ENCODE measurements at places on chromosomes 13 and 19.

GRCh38 chr13:69389899-69390298 is 717.7 kb upstream of the ATXN8OS start:
- DNase-seq: no peak

DNA sequence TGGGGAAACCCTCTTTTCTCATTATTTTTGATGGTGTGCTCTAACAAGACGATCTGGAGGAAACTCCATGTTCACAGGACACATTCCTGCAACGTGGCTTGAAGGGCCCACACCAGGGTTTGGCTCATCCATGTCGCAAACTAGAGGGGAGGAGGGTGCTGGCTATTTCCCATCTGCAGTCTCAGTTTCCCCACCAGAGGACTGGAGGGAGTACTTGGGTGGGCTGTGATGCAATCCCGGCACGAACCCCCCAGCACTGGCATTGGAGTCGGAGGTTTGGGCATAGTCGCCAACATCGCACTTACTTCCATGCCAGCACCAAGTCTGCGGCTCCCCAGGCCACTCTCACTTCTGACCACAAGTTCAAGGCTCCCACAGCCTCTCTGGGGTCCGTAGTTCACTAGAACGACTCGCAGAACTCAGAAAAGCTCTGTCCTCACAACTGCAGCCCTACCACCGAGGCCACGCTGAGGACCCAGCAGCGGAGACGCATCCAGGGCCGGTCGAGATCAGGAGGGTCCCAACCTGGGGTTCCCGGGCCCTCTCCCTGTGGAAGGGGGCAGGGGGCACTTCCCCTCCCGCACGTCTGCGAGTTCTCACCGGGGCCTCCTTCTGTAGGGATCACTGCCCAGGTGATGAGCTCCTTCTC is 165.6 kb upstream of the SOX1 start:
- DNase-seq: no peak

- DNase-seq: no peak
These were observed 55.2 kb upstream of the RCBTB2 start for GRCh38 chr13:48588120-48588519.

DNA sequence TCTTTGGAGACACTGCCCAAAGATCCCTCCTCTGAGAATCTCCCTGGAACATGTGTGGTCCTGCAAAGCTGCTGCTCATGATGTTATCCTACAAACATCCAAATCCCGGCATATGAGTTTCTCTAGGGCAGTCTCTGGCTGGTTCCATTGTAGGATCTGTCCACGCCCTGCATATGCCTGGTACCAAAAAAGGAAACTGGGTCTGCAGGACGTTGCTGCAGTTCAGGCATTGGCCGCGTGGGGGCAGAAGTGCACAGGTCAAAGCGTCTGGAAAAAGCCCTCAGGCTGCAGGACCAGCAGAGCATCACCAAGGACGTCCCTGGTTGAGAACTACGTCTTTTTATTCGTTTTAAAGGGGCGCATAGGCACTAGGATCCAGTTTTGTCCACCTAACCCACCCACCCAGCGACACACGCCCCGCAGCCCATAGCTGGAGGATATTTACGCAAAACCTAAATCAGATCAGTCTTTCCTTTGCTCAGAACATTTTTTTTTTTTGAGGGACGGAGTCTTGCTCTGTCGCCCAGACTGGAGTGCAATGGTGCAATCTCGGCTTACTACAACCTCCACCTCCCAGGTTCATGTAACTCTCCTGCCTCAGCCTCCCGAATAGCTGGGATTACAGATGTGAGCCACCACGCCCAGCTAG is 12.9 kb upstream of the ZNF564 start:
- DNase-seq: peak; percentile 87

DNA sequence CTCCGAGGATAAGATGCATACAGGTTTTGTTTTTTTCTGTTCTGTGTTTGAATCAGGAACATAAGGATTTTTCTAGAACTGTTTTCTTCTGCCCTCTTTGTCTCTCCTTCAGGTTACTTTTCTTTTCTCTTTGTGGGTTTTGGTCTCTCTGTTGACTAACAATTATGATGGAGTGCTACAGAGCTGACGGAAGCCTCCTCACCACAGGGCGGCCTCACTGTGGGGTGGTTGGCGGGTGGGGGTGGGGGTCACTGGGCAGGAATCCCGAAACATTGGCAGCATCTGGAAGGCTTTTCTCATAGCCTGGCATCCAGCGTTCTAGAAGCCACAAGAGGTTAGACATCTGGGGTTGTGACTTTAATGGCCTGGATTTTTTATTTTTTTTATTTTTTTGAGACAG is 12.0 kb upstream of the MATK start:
- DNase-seq: no peak

DNA sequence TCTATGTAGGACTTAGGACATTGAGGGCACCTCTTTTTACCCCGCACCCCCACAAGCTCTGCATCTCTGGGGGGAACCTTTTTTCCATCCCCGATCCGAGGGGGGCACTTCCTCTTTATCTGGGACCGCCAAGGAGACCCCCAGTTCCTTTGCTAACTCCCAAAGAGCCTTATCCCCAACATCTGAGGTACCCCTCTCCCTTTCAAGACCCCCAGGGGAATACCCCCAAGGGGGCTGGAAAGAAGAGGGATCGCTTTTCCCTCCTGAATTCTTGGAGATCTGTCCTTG is 1.1 kb downstream of the TNFSF9 start:
- DNase-seq: no peak

DNA sequence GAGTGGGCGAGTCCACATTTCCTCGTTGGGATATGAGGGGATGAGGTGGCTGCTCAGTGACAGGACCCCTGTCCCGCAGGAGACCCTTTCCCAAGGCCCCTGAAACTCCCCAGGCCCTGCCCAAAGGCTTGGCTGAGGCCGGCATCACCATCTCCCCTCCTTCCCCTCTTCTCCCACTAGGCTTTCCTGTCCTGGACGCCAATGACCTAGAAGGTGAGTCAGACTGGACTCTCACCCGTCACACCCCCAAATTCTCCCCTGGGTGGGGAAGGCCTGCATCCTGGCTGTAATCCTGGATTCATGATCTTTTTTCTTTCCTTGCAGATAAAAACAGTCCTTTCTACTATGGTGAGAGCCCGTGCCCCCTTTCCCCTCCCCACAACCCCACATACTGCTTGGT is 5.3 kb downstream of the FXYD3 start:
- DNase-seq: no peak

GRCh38 chr13:112917737-112918136 is 51.3 kb upstream of the MCF2L start:
- no peak for DNase-seq

DNA sequence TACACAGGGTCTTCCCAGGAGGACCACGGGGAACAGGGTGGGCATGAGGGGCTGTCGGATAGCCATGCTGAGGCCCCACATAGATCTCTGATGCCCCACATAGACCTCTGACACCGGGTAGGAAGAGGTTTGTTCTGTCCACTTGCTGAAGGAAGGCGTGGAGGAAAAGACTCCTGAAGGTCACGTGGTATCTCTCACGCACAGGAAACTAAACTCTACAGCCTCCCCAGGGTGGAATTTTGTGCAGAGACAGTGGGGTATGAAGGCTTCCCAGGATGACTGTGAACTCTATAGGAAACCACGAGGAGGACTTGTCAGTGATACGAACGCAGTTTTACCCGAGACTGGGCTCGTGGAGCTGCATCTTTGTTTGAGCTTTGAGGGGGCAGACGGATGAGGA is 2.8 kb downstream of the EVI5L start:
- DNase-seq: no peak

- DNase-seq: no peak
These were observed 439.1 kb upstream of the ZNF507 start for GRCh38 chr19:31906111-31906871.

GRCh38 chr13:107277911-107278310 is 710.0 kb upstream of the ARGLU1 start:
- no peak for DNase-seq

DNA sequence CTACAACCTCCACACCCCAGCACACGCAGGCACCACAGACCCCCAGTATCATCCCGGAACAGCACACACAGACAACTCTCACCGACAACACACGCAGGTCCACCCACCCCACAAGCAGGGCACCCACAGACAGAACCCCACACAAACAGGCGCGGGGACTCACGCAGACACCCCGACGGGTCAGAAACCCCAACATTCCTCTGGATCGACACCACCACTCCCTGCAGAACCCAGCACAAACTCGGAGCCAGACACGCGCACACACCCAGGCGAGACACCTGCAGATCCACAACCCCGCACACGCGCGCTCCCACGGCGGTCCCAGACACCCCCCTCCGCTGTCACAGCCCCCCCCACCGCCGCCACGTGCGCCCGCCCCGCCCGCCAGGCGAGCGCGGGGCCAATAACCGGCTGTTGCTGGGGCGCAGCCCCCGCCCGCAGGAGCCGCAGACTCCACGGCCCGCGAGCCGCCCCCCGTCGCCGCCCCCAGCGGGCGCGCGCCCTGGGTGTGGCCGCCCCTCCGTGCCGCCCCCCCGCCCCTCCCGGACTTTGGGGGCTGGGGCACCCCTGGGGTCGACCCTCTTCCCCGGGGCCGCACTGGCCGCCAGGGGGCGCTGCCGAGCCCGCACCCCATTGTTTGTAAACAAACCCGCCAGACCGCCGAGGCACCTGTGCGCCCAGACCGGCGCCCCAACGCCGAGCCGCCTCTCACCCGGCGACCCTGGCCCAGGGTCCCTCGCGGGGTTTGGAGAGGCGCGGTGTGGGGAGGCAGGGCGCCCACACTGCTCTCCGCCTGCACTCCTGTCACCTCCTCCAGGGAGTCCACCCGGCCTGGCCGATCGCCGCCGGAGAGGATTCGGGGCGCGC is 712 bp downstream of the BBC3 start:
- DNase-seq: peak; percentile 63

DNA sequence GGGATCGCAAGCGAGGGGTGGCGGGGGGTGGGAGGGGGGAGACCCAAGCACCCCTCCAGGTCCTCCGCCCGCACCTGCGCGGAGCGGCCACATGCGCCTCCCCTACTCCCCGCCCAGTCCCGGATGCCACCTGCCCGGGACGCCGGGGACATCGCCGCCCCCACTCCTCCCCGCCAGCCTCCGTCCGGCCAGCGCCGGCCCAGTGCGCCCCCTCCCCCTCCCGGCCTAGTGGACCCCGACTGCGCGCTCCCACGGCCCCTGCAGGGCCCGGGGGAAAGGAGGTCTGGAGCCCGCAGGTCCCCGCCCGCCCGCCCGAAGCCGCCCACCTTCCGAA is 263 bp downstream of the RHPN2 start:
- DNase-seq: peak; percentile 60

DNA sequence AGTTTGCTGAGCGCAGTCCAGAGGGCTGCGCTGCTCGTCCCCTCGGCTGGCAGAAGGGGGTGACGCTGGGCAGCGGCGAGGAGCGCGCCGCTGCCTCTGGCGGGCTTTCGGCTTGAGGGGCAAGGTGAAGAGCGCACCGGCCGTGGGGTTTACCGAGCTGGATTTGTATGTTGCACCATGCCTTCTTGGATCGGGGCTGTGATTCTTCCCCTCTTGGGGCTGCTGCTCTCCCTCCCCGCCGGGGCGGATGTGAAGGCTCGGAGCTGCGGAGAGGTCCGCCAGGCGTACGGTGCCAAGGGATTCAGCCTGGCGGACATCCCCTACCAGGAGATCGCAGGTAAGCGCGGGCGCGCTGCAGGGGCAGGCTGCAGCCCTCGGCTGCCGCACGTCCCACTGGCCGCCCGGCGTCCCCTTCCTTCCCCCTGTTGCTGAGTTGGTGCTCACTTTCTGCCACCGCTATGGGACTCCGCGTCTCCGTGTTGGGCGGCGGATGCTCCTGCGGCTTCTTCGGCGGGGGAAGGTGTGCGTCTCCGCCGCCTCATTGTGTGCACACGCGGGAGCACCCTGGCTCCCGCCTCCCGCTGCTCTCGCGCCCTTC is 772 bp downstream of the GPC6 start:
- DNase-seq: peak; percentile 9

DNA sequence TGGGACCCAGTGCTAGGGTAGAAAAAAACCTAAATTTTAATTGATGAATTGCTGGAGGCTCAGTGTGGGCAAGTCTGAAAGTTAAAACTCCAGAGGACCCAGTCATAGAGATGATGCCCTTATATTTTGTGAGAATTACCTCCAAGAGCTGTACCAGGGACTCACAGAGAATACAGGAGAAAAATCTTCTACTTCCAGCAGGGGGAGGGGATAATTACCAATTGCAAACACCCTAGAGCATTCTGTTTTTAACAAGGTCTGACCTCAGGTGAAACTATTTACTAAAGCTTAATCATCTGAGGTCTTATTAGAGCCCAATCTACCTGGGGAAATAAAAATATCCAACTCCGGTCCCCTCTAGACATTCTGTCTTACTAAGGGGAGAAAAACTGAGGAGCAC is 994.7 kb upstream of the MIR17HG start:
- DNase-seq: no peak

DNA sequence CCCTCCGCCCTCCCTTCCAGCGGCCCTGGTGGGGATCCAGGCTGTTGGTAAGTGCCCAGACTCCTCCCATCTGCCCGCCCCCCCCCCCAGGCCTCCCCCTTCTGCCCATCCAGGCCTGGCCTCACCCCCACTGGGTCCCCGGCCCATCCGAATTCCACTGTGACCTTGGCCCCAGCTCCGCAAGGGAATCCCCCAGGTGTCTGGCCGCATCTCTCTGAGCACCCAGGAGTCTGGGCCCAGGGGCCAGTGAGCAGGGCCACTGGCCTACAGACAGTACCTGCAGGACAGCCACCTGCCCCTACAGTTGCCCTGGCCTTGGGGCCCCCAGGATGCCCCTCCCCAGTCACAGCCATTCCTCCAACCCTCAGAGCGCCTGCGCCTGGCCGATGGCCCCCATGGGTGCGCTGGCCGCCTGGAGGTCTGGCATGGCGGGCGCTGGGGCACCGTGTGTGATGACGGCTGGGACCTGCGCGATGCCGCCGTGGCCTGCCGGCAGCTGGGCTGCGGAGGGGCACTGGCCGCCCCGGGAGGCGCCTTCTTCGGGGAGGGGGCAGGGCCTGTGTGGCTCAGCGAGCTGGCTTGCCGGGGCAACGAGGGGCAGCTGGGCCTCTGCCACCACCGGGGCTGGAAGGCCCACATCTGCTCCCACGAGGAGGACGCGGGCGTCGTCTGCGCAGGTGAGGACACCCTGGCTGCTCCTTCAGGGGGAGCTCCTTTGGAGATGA is 912 bp downstream of the SSC5D start:
- DNase-seq: no peak

- DNase-seq: no peak
These were observed 5.5 kb downstream of the UPK1A start for GRCh38 chr19:35671818-35672217.
